ENCODE measurements at places on chromosomes 1 and 21. TPM values are rescaled to one million over a fixed set of nuclear protein-coding genes. Genes with fewer than 3 reads are reported as not detected.

DNA sequence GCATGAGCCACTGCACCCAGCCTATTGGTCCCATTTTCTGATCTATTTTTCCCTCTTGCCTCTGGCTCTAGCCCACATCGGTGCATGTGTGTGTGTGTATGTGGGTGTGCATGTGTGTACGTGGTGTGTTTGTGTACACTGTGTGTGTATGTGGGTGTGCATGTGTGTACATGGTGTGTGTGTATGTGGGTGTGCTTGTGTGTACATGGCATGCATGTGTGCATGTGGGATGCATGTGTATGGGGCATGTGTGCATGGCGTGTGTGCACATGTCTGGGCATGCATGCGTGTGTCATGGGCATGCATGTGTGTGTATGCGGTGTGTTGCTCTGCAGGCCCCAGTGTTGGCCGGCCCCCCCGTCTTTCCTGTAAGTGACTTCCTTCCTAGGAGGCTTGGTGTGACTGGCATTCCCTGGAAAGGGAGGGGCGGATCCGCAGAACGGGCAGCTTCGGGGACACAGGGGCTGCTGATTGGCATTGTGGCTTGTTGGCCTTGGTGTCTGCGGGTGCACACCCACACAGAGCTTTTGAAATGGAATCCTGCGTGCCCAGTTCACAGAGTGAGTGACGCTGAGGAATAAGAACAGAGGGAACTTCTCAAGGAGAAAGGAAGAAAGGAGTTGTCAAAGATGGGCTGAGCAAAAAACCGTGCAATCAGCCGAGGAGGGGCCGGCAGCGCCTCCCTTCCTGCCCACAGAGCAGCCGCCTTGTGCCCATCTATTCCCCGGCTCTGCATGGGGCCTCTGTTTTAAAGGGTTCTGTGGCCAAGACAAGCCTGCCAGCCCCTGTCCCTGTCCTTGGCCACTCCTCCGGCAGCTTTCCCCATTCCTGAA is 8.0 kb downstream of the PDXK start:
- H3K4me1 ChIP-seq = no peaks in the 10 kb centered on the region
- no peak overlapping the region for H3K4me3 ChIP-seq
- DNase-seq = no peak
- no peaks in the 10 kb centered on the region for H3K27me3 ChIP-seq
- H3K36me3 ChIP-seq = no peaks in the 10 kb centered on the region

GRCh38 chr1:115829947-115830346 is 11.0 kb downstream of the NHLH2 start:
- DNase-seq = no peak
- H3K27me3 ChIP-seq = no peaks in the 10 kb centered on the region
- H3K4me1 ChIP-seq = peaks cover 8% of the 10 kb centered on the region
- no peak overlapping the region for H3K4me3 ChIP-seq
- H3K27ac ChIP-seq = no peak overlapping the region

GRCh38 chr1:198929111-198929604 is 290.3 kb downstream of the PTPRC start:
- no peak for DNase-seq
- no peak overlapping the region for H3K4me3 ChIP-seq
- no peaks in the 10 kb centered on the region for H3K4me1 ChIP-seq
- H3K27me3 ChIP-seq = no peaks in the 10 kb centered on the region

- DNase-seq = no peak
- no peaks in the 10 kb centered on the region for H3K36me3 ChIP-seq
- H3K4me1 ChIP-seq = no peaks in the 10 kb centered on the region
- H3K4me3 ChIP-seq = no peak overlapping the region
- no peaks in the 10 kb centered on the region for H3K27me3 ChIP-seq
These were observed 88.5 kb upstream of the DEPDC1 start for GRCh38 chr1:68585351-68585750.

RGS1 gene
- total RNA-seq = not detected

OPTC gene
- 0.78 TPM for total RNA-seq

MYOC gene
- not detected for total RNA-seq

GREM2 gene
- total RNA-seq = not detected
